AG10803 (cell line): ENCODE measurements at places on chromosomes 6 and 20.

GRCh38 chr20:46709055-46709458 lies 392 bp upstream of the SLC2A10 start:
- DNase-seq = no peak

- DNase-seq = no peak
Observed at GRCh38 chr6:20313960-20314530, 87.6 kb upstream of the E2F3 start.

DNA sequence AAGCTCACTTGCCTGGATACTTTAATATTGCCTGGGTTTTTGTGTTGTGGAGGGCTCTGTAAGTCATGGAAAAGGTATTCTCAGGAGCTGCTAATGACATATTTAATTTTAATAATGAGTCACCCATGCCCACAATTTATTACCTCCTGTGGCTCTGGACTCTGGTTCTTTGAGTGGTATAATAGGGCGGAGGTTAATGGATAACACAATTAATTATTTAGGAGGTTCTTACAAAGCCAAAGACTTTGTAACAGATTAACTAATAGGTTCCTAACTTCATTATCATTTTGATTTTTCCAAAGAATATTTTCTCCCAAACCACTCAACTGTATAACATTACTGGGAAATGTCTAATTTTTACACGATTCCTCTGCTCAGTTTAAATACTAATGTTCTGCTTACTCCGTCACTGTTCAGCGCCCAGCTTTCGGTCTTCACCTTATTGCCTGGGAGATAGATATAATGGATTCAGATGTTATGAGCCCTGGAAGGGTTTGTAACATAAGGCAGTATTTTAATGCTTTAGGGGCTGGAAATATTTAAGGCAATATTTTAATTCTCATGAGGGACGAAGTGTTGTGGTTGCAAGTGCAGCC lies 29.4 kb downstream of the PHACTR3 start:
- DNase-seq = no peak

GRCh38 chr20:40698281-40698680 lies 9.2 kb upstream of the MAFB start:
- no peak for DNase-seq

GRCh38 chr6:75393806-75394205 lies 99.8 kb downstream of the FILIP1 start:
- no peak for DNase-seq

GRCh38 chr20:20860078-20860806 lies 147.8 kb upstream of the RALGAPA2 start:
- DNase-seq = peak; percentile 81

DNA sequence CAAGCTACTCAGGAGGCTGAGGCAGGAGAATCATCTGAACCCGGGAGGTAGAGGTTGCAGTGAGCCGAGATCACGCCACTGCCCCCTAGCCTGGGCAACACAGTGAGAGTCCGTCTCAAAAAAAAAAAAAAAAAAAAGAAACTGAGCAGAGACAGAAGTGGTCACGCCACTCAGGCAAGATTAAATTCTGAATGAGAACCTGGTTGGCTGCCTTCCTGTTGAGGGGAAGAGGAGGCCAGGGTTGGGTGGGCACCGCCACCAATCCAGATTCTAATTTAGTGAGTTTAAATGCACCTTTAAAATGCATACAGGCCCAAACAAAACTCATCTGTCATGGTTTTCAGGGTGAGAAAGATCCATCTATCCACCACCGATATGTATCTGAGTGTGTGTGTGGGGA lies 23.7 kb upstream of the CCDC167 start:
- no peak for DNase-seq

GRCh38 chr6:32190054-32190851 lies at the start of gene PBX2:
Gene PBX2, minus strand, starts transcription at chr6:32190202. Its CDS starts 287 bp downstream, at chr6:32189915.
- peak; percentile 90 for DNase-seq

DNA sequence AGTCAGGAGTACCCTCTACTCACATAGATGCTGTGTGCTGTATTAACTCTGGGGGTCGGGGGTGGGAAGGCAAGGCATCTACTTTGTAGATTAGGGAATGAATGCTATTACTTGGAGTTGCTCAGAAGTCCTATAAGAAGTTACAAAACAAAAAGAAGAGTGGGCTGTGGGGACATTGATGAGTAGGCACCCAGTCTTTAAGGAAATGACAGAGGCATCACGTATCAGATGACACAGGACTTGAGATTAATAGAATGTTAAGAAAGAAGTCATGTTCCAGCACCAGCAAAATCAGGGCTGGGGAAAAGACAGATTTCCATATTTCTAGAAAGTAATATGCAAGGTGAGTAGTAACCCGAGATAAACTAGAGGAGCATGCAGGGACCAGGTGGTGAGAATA lies 19.0 kb upstream of the STXBP5 start:
- no peak for DNase-seq

DNA sequence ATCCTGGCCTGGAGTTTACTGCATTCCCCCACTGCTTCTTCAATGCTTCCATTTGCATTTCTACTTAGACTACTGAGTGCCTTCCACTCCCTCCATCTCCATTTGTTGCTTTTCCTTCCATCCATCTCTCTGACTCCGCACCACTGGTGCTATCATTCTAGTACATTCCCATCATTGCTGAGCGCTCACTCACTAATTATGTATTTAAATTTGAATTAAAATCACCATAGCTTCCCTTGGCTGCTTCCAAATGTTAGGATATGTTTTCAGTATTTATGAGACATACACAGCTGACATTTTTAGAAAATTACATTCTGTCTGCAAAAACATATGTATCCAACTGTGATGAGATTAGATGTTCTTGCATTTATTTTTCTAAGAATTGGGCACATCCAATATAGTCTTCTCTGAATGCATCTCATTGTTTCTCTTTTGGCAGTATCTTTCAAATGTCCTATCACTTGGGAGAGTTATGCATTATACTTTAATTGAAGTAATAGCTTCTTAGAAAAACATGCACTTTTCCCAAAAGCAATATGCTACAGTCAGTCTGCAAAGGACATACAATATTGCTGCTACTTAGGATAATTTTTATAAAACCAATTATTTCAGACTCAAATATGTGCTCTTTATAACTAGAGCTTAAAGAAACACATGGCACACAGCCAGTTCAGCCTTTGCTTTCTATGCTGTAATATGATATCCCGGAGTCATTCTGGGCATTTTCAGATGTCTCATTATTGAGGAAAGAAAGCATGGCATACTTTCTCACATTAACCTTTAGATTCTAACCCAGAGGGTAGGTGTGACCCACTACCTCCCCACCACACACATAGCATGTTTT lies 12.1 kb upstream of the COL21A1 start:
- peak; percentile 17 for DNase-seq

- peak; percentile 53 for DNase-seq
Observed at GRCh38 chr6:164927288-164928056, 381.9 kb downstream of the C6orf118 start.

GRCh38 chr20:1392443-1392692 lies 486 bp downstream of the FKBP1A start:
- DNase-seq = no peak

DNA sequence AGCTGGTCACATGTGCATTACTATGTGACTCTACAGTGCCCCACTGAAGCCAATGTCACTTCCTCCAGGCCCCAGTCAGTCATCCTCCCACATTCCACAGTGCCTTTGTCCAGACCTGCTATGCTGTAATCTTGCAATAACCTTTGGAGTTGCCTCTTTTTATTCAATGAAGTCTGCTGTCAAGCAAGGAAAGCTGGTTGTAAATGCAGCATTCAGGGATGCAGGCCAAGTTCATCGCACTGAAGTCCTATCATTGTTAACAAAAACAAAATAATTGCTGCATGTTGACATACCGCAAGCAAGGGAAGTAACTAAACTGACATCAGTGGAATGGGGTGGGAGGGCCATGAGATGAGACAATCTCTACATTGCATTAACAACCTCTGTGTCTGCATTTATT lies 131.2 kb upstream of the CDYL start:
- no peak for DNase-seq

DNA sequence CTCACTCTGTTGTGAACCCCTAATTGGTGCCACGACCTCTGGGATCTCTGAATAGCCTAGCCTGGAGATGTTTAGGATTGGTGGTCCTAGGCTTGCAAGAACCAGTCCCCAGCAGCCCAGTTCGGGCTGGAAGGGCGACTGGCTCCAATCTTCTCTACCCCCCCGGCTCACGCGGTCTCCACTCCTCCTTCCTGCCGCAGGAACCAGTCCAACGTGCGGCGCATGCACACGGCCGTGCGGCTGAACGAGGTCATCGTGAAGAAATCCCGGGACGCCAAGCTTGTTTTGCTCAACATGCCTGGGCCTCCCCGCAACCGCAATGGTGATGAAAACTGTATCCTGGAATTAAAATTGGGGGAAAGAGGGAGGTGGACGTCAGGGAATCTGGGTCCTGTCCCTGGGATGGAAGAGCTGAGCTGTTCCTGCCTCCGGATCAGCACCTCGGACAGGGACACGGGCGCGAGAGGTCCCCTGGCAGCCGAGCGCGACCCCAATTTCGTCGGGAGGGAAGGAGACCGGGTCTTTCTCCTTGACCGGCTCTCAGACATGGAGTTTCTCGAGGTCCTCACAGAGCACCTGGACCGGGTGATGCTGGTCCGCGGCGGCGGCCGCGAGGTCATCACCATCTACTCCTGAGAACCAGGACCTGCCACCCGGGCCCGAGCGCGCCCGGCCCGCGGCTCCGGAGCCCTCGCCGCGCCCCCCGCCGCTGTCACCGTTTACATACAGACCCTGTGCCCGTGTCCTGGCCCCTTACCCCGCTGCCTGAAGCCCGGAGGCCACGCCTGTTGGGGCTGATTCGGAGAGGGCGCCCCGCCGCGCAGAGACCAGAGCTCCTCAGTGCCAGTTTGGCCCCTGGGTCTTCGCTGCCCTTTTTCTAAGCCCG lies 28.2 kb downstream of the SLC12A5 start:
- peak; percentile 49 for DNase-seq
